Activated naive CD8-positive, alpha-beta T cell treated with anti-CD3 and anti-CD28 coated beads for 36 hours (primary cell): ENCODE measurements at places on chromosomes 12 and 14. TPM values are rescaled to one million over a fixed set of nuclear protein-coding genes. Genes with fewer than 3 reads are reported as not detected.
A peak's percentile ranks its signal among the peaks of the same experiment; 100 is the strongest.

- no peaks in the 10 kb centered on the region for H3K4me1 ChIP-seq
- H3K27ac ChIP-seq = no peak overlapping the region
- no peak overlapping the region for H3K4me3 ChIP-seq
- DNase-seq = no peak
Observed at GRCh38 chr14:90556012-90556477, 159.2 kb downstream of the CALM1 start.

- H3K36me3 ChIP-seq = peaks cover 43% of the 10 kb centered on the region
- no peak overlapping the region for H3K27ac ChIP-seq
- DNase-seq = no peak
- no peaks in the 10 kb centered on the region for H3K4me1 ChIP-seq
- H3K27me3 ChIP-seq = no peaks in the 10 kb centered on the region
Observed at GRCh38 chr14:75697386-75697785, 36.3 kb downstream of the TTLL5 start.

- H3K4me3 ChIP-seq = no peak overlapping the region
- no peak for DNase-seq
- H3K27ac ChIP-seq = no peak overlapping the region
- H3K27me3 ChIP-seq = peaks cover 5% of the 10 kb centered on the region
- no peaks in the 10 kb centered on the region for H3K4me1 ChIP-seq
- H3K36me3 ChIP-seq = no peaks in the 10 kb centered on the region
Observed at GRCh38 chr12:76216585-76217472, 131.4 kb downstream of the BBS10 start.

- H3K36me3 ChIP-seq = no peaks in the 10 kb centered on the region
- H3K27ac ChIP-seq = no peak overlapping the region
- no peaks in the 10 kb centered on the region for H3K27me3 ChIP-seq
- DNase-seq = no peak
- no peaks in the 10 kb centered on the region for H3K4me1 ChIP-seq
Observed at GRCh38 chr14:81710232-81710845, 176.7 kb upstream of the SEL1L start.

- no peak overlapping the region for H3K27ac ChIP-seq
- H3K36me3 ChIP-seq = no peaks in the 10 kb centered on the region
- no peaks in the 10 kb centered on the region for H3K27me3 ChIP-seq
- DNase-seq = no peak
Observed at GRCh38 chr14:32478050-32478449, 149.0 kb downstream of the AKAP6 start.

DNA sequence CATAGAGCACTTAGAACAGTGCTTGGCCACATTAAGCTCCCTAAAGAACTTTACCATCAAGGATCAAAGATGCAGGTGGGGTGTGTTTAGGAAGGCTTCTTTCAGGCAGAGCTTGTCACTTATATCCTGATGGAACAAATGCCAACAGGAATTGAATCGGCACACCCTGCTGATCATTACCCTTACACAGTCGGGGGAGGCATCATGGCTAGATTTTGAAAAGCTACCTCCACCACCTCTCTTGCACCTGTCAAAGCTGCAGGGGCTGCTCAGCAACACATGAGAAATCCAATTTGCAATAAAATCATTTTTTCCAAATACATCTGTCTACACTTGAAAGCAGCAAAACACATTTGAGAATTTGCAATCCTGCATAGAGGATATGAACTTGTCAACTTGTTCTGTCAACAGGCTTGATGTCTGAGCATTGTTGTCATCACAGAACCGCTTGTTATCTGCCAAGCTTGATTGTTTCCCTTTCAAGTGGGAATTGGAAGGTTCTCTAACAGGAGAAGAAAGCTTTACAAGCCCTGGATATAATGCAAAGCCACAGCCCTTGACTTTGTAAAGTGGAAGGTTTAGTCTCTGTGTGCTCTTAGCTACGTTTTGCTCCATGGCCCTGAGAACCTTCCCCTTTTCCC lies 24.6 kb upstream of the TRIM9 start:
- H3K4me3 ChIP-seq = no peak overlapping the region
- no peak overlapping the region for H3K27ac ChIP-seq
- peaks cover 3% of the 10 kb centered on the region for H3K4me1 ChIP-seq
- peaks cover 4% of the 10 kb centered on the region for H3K27me3 ChIP-seq

DNA sequence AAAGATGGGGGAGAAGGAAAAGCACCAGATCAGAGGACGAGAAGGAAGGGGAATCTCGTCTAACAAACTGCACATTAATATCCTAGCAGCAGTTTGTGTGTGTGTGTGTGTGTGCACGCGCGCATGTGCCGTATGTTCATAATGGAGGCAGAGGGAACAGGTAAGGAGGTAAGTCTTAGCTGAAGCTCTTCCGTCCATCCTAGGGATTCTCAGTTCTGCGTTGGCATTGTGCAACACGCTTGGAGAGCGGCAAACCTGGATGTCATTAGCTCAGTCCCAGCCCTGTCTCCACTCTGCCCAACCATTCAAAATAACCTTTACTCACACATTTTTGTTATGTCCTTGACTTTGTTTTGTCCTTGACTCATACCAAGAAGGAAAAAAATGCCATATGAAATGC lies 1.6 kb upstream of the C1R start:
- H3K27ac ChIP-seq = no peak overlapping the region
- H3K27me3 ChIP-seq = no peaks in the 10 kb centered on the region
- no peak overlapping the region for H3K4me3 ChIP-seq
- DNase-seq = no peak

DNA sequence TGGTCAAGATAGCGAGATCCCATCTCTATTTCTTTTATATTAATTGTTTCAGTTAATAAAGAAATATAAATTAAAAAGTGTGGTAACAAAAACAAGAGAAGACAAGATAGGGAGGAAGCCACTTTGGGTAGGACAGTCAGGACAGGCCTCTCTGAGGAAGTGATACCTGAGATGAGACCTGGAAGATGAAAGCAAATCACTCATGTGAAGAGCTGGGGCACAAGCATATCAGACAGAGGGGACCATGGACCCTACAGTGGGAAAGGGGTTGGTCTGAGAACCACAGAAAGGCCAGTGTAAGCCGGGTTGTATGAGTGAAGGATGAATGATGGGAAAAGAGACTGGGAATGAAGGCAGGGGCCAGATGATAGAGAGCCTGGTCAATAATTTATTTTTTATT lies 1.8 kb upstream of the MED6 start:
- DNase-seq = no peak
- H3K36me3 ChIP-seq = peaks cover 2% of the 10 kb centered on the region
- H3K4me1 ChIP-seq = peaks cover 12% of the 10 kb centered on the region
- H3K27ac ChIP-seq = no peak overlapping the region
- H3K4me3 ChIP-seq = no peak overlapping the region
- H3K27me3 ChIP-seq = peaks cover 5% of the 10 kb centered on the region

- no peaks in the 10 kb centered on the region for H3K4me1 ChIP-seq
- H3K27me3 ChIP-seq = no peaks in the 10 kb centered on the region
- H3K27ac ChIP-seq = no peak overlapping the region
- no peak for DNase-seq
- H3K4me3 ChIP-seq = no peak overlapping the region
- H3K36me3 ChIP-seq = no peaks in the 10 kb centered on the region
Observed at GRCh38 chr12:86389949-86390348, 133.8 kb upstream of the MGAT4C start.

DNA sequence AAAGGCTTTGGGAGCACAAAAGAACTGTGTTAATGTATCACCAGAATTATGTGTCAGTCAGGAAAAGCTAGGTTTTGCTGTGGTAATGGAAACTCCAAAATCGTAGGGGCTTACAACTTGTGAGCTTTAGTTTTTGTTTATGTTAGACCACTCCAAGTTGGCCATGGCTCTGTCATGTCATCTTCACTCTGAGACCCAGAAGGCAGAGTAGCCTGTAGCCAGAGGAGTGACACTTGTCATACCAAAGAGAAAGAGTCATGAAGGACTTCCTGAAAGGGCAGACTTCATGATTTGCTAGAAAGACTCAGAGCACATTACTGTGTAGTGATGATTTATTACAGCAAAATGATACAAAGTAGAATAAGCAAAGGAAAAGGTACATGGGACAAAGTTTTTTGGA lies 133.6 kb upstream of the SSTR1 start:
- H3K4me1 ChIP-seq = peaks cover 61% of the 10 kb centered on the region
- no peak for DNase-seq
- H3K27ac ChIP-seq = peak overlapping the region; percentile 38
- no peak overlapping the region for H3K4me3 ChIP-seq

DNA sequence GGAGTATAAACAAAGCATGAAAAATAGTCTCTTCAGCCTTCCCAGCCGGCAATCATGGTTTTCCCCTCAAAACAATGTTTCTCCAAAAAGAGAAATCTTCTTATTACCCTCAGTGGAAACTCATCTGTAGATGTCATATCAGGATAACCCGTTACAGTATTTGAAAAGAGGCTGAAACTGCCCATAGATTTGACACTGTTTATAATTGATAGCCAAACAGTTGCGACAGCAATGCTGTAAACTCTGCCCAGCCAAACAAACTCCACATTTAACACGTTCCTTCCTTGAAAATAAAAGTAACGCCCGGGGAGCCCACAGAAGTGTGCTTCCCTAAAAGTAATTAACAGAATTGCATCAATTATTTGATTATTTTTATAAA lies 201.3 kb upstream of the FOXN3 start:
- H3K4me1 ChIP-seq = peaks cover 70% of the 10 kb centered on the region
- H3K27ac ChIP-seq = peak overlapping the region; percentile 91
- H3K27me3 ChIP-seq = no peaks in the 10 kb centered on the region
- peak overlapping the region; percentile 85 for H3K4me3 ChIP-seq
- peaks cover 6% of the 10 kb centered on the region for H3K36me3 ChIP-seq

- H3K4me1 ChIP-seq = no peaks in the 10 kb centered on the region
- H3K27ac ChIP-seq = no peak overlapping the region
- no peak for DNase-seq
Observed at GRCh38 chr14:63963439-63963838, 110.6 kb downstream of the SYNE2 start.

- H3K27ac ChIP-seq = peak overlapping the region; percentile 32
- peak overlapping the region; percentile 8 for H3K4me3 ChIP-seq
- peaks cover 51% of the 10 kb centered on the region for H3K36me3 ChIP-seq
Observed at GRCh38 chr12:110733900-110734299, 8.8 kb downstream of the PPP1CC start.

The CBLN3 gene
- total RNA-seq = 6.4 TPM

The LAG3 gene
- 64.8 TPM for total RNA-seq

The NGB gene
- not detected for total RNA-seq

The STYK1 gene
- 0.46 TPM for total RNA-seq
